BJ (cell line): ENCODE measurements at places on chromosomes 1 and 21.

DNA sequence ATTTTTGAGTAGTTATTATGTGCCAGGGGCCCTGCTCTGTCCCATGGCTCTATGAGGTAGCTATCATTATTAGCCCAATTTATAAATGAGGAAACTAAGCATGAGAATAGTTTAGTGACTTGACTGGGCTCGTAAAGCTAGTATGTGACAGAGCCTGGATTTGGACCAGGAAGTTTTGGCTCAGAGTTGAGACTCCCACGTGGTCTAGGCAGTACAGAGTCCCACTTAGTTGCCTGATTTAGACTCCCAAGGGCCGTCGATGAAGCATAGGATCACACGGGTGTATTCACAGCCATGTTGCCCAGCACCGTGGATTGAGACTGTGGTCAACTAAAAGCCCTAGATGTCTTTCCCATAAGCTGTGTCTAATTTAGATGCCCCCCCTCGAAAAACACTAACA is 81.7 kb downstream of the DDX20 start:
- DNase-seq: no peak

DNA sequence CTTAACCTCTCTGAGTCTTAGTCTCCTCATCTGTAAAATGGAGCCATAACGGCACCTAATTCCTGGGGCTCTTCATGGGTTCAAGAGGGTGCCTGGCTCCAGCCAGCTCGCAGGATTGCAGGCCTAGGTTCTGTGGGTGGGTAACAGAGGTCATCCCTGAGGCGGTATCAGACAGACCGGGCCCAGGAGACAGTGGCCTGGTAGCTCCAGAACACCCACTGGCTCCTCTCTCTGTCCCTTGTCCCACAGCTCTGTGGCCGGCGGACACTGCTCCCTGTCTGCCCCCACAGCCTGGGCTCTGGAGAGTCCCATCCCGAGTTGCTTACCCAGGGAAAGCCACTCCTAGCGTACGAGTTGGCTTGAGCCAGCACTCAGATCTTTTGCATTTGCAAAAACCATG is 150.3 kb downstream of the PEX14 start:
- DNase-seq: no peak

GRCh38 chr1:156860628-156861423 is at the start of gene NTRK1:
Gene NTRK1, plus strand, starts transcription at chr1:156860865. Its CDS starts 70 bp downstream, at chr1:156860935.
- DNase-seq: no peak

DNA sequence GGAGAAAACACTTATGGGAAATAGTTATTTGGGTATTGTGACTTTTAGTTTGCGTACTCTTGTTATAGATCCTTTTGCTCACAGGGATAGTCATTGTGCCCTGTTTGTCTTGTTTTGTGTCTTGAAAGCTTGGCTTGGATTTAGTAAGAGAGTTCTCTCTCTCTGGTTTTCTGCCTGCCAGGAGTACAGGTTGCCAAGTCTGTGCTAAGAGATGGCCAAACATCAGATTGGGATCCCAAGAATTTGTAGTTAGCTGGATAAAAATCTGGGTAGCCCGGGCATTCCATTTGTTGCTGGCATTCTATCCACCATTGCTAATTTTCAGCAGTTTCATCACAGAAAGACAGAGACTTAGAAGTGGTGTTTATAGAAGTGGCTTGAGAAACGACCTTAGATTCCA is 222.2 kb downstream of the NRIP1 start:
- no peak for DNase-seq

DNA sequence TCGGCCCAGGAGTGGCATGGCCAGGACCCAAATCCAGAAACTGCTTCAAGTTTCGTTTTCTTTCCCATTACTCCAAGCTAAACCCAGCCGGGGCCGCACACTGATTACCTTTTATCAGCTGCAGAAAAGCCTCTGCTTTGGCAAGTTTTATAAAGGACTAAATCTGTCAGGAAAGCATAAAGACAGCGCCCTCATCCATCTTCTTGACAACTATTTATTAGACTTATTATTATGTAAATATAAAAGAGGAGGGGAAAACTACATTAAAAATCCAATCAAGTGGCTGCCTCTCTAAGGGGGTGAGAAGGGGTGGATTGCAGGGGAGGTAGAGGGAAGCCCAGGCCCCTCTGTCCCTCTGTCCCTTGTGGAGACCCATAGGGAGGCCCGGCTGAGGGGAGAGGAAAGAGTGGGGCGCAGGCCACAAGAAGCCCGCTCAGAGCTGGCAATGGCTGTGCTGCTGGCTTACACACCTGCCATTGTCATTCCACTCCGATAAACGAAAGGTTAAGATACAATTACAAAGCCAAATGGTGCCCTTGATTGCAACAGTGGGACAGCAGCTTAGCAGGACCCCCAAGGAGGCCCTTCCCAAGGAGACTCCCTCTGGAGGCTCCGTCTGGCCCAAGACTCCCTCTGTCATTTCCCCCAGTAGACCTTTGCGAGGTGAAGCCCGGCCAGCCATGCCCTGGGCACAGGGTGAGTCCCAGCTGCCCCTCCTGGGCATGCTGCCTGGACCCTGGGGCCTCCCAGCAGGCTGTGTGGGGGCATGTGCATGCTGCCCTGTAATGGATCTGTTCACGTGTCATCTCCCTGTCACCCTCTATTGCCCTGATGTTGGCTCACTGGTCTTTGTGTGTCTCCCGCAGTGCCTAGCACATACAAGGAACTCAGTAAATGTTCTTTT is 45.4 kb downstream of the KCND3 start:
- DNase-seq: no peak
